NCI-H1417 (cell line): ENCODE measurements at places on chromosomes 11 and 22.
A peak's percentile ranks its signal among the peaks of the same experiment; 100 is the strongest.

GRCh38 chr11:110710628-110711381, 1.4 kb downstream of the ARHGAP20 start:
- DNase-seq: peak; percentile 9

DNA sequence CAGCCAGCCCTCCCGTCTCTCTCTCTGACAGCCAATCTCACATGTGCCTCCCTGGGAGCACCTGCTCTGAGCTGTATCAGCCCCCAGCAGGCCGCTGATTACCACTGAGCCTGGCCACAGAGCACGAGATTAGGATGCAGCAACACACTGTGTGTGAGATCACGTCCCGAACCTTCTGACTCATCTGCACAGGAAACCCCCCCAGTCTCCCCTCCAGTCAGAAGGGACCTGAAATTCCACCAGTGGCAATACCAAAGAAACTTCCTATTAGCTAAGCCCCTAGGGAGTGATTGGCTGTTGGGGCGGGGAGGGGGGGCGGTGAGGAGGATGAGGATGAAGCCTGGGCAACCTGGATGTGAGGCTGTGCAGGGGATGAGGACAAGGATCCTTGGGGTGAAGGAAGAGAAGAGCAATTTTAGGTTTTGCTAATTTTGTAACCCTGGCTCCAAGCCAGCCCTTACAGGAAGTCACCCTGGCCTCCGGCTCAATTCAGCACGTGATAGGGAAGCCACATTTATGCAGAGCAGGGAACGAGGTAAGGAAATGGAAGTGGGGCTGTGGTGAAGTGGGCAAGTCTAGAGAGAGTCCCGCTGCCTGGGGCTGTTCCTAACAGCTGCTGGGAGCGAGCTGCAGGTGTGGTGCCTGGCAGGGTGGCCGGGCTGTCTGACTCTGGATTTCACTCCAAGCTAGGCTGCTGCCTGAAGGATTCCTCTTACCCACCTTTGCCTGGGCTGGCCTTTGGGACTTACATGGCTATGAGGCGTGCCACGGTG, 1.9 kb downstream of the SLC43A3 start:
- peak; percentile 73 for DNase-seq

DNA sequence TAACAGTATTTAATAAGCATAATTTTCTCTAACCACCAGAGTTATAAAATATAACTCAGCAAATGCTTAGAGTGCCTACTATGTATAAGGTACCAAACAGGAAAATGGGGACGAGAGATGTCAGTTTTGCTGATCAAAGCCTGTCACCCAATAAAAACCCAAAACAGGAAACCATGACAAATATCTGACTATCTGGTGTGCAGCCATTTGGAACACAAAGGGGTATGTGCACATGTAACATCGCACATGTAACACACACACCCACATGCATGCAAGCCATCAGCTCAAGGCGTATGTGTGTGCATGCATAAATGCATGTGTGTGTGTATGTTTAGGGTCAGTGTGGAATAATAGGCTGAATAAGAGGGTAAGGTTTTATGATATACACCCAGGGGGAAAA, 64.2 kb downstream of the PRR5L start:
- DNase-seq: no peak

DNA sequence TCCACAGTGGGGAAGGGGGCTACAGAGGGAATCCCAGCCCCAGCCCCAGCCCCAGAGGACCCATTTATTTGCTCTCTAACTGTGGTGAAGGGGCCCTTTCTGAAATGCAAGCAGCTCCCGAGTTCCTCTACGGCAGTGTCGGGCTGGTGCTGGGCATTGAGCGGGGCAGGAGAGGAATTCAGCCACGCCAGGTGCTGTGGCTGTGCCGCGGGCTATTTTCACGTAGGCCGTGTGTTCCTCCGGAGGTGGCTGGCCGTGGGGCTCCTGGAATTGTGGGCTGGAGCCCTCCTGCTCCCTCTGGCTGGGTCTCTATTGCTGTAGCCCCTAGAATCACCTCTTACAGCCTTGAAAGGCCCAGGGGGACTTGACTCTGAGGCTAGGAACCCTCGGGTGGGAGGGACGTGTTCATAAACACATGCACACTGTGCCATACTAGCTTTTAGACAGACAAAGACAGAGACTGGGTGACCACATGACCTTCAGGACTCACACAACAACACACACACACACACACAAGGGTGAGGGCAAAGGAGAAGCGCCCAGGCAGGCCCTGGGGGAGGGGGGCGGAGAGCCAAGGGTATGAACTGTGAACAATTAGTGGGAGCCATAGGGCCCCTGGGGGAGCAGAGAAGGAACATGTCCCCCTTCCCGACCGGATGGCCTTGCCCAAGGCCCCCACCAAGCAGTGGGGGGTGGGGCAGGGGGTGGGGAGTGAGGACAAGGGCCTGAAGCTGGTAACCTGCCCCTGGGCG, 48.4 kb upstream of the SYT7 start:
- DNase-seq: no peak

DNA sequence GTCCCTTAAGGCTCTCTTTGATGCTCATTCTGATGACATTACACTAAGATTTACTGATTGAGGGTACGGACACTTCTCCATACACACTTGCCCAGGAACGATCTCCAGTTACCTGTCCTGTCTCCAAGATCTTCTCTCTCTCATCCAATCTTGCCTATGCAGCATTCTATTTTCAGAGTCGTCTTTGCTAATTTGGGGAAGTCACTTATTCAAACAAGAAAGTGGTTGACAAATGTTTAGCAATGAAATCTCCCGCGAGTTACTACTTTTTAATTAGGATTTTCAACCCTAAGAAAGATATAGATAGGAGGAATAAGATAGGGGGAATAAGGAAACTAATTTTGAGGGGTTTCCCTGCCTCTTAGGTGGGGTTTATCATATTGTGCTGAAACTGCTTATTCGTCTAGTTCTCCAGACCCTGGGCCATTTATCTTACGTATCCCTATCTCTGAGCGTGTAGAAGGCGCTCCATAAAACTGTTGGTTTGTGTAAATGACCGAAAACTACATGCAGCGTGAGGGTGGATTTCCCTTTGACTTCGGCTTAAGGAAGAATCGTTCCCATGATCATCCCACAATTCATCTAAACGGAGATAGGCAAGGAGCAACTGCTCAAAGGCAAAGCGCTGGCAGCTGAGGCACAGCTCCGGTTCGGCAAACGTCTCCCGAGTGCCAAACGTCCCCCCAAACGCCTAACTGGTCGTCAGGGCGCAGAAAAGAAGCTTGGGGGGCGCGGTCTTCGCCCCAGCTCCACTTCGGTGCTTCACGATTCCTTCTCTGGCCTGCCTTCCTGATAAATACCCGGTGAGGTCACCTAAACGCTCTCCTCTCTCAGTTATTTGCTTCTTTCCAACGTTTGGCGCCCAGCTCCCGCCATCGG, 804 bp downstream of the APIP start:
- peak; percentile 63 for DNase-seq
